Esophagus squamous epithelium (tissue), 5 donors: ENCODE measurements at places on chromosomes 1 and 21. TPM values are rescaled to one million over a fixed set of nuclear protein-coding genes. Genes with fewer than 3 reads are reported as not detected.

GRCh38 chr1:58620926-58621325 is 43.9 kb upstream of the TACSTD2 start:
- DNase-seq = no peak

DNA sequence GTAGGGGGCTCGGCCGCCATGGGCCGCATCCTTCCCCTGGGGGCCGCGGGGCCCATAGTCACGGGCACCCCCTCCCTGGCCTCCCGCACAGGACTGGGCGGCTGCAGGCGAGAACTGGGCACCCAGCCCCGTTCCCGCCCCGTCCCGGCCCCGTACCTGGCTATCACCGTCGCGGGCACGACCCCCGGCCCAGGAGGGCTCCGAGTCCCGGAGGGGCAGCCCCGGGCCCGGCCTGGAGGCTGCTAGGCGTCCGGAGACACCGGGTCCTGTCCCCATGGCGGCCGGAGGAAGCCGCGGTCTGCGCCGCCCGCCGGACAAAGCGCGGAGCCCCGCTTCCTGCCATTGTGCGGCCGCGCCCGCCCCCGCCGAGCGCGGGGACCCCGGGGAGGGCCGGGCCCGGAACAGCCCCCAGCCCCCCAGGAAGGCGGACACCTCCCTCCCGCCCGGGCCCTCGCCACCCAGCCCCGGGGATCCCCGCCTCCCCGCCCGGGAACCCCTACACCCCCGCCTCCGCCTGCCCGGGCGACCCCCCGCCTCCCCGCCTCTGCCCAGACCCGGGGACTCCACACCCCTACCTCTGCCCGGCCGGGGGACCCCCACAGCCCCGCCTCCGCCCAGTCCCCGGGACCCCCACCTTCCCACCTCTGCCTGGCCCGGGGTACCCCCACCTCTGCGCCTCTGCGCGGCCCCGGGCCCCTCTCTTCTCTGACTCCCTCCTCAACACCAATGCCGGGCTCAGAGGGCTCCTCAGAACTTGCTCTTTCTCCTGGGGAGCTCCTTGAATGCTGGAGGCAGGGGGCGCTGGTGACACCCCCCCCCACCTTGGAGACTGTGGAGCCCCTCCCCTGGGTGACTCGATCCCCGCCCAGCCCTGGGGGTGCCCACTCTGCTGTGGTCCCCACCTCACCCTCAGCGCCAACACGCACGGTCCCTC is 6.0 kb downstream of the PLEKHG5 start:
- no peak for DNase-seq

GRCh38 chr21:20802201-20802600 is 196.0 kb upstream of the NCAM2 start:
- DNase-seq = no peak

GRCh38 chr1:6385488-6386191 is 7.9 kb downstream of the ACOT7 start:
- DNase-seq = no peak

DNA sequence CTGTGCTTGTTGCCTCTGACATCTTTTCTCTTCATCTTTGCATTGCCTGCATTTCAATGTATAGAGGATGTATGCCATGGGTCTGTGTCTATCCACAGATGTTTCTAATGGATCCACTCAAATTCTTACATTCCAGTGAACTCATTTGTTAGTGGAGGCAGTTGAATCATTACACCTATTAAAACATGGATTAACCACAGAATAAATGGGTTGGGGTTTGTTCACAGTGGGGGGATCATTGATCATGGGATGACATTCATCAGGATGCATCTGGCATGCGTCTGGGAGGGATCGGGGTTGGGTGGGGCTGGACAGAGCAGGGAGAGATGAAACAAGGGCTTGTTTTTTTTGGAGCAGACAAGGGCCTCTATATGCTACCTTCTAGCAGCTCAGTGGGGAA is 182.5 kb downstream of the RHOU start:
- no peak for DNase-seq

ZNF683 gene
- total RNA-seq = not detected
